Activated CD4-positive, alpha-beta memory T cell treated with anti-CD3 and anti-CD28 coated beads for 36 hours (primary cell): ENCODE measurements at places on chromosomes 11 and 22. TPM values are rescaled to one million over a fixed set of nuclear protein-coding genes. Genes with fewer than 3 reads are reported as not detected.

GGTLC2 gene
- total RNA-seq: not detected

PTPN5 gene
- total RNA-seq: not detected

P4HA3 gene
- total RNA-seq: not detected

KDM4E gene
- not detected for total RNA-seq

ZNF280A gene
- not detected for total RNA-seq

PGAP2 gene
- total RNA-seq: 30.2 TPM

MTFP1 gene
- 50.5 TPM for total RNA-seq

HEPACAM gene
- not detected for total RNA-seq

SLC5A4 gene
- not detected for total RNA-seq

RFPL2 gene
- 0.53 TPM for total RNA-seq

LTO1 gene
- 16.7 TPM for total RNA-seq

DKK3 gene
- not detected for total RNA-seq

OR5P2 gene
- not detected for total RNA-seq

TAF1D gene
- total RNA-seq: 342 TPM

EFEMP2 gene
- total RNA-seq: 12.5 TPM

C22orf31 gene
- total RNA-seq: not detected

MS4A3 gene
- total RNA-seq: not detected

UPK2 gene
- not detected for total RNA-seq

RFPL3 gene
- not detected for total RNA-seq

LRP4 gene
- not detected for total RNA-seq

MRGPRX3 gene
- total RNA-seq: not detected

GAL3ST1 gene
- total RNA-seq: not detected

TSSK2 gene
- not detected for total RNA-seq

TMEM45B gene
- total RNA-seq: 4.9 TPM

HEPN1 gene
- total RNA-seq: not detected

HPS5 gene
- total RNA-seq: 19.9 TPM

OR52E8 gene
- not detected for total RNA-seq

ANO1 gene
- not detected for total RNA-seq

LSP1 gene
- total RNA-seq: 179 TPM
